ENCODE measurements at places on chromosomes 3 and 15.
A peak's percentile ranks its signal among the peaks of the same experiment; 100 is the strongest.

DNA sequence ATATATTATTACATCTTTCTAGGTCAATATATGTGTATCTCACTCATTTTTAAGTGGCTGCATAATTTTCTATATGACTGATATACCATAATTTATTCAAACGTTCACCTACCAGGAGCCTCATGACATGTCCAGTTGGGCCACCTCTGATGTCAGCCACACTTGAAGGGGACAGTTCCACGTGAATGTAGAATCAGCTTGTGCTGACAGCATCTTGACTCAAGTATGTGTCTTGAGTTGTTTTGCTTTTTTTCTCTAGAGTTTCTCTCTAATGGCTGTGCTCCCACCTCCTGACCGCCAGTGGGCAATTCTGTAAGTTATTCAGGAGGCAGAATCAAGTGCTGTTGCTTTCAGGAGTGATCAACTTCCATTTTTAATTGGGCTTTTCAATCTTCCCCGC lies 237.9 kb downstream of the NFKBIZ start:
- DNase-seq, result no peak

DNA sequence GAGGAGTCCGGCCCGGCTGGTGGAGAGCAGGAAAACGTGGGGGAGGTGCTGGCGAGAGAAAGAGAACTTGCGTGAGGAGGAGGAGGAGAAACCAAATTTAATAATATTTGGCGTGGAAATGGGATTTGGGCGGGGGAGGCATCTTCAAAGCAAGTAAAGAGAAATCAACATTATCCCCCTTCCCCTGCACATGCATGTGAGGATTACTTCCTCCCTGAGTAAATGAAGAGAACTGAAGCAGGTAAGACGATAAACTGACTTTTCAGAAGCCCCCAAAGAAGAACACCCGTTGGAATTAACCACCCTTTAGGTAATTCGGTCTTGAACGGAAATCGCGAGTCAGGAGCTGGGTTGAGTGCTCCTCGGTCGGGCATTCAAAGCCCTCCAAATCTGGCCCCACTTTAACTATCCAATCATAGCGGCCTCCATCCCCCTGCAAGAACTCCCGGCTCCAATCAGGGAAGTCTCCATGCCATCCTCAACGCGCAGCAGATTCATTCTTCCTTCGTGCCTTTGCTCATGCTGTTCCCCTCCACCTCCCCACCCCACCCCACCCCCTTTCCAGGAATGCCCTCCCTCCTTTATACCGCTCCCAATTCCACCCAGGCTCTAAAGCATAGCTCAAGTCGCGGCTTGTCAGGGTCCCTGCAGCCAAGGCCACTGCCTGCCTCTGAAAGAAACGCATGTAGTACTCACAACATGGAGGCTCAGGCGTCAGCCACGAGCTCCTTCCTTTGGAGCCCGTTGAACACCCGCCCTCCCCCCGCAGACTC lies 545 bp upstream of the RFX7 start:
- peak; percentile 92 for DNase-seq

GRCh38 chr15:69340243-69340900 lies 41.7 kb downstream of the PAQR5 start:
- no peak for DNase-seq

DNA sequence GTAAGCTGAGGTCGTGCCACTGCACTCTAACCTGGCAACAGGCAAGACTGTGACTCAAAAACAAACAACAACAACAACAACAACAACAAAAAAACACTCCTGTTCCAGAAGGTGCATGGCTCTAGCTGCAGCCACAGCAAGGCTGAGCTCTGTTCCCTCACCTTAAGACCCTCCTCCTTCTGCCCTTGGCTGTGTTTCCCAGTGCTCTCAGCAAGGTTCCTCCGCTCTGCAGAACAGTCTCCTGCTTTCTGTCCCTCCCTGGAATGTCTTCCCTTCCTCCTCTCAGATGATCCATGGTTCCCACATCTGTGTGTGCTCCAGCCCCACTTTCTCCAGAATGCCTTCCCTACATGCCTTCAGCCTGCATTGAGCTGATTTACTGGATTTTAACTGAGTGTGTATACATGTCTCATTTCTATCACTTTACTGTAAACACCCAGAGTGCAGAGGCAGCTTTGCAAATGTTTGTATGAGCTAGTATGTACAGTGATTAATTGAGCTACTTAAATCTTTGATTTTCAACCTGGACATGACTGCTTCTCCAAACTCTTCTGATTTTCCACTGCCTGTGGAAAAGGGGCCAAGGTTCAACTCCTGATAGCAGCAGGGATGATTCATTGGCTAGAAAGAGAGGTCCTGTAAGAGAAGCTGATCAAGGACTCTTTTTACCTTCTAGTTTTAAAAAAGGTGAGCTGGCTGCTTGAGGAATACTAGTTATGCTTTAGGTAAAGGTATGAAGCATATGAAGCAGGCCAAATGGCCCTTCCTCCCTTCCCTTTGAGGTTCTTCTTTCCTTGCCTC lies 14.7 kb downstream of the ANKUB1 start:
- DNase-seq, result no peak

GRCh38 chr3:104584682-104585081 lies 782.0 kb upstream of the ALCAM start:
- DNase-seq, result no peak

DNA sequence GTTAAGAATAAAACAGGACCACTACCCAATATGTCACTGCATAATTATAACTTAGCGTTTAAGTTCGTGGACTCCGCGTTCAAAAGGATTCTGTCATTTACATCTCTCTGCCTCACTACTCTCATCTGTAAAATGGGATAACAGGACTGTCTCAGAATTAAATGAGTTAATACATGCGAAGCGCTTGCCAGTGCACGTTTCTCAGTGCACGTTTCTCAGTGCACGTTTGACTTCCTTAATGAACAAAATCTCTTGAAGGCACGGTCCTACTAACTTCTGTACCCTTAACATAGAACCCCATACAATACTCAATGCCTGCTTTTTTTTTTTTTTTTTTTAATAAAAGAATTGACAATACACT lies 499 bp downstream of the RABL3 start:
- no peak for DNase-seq

DNA sequence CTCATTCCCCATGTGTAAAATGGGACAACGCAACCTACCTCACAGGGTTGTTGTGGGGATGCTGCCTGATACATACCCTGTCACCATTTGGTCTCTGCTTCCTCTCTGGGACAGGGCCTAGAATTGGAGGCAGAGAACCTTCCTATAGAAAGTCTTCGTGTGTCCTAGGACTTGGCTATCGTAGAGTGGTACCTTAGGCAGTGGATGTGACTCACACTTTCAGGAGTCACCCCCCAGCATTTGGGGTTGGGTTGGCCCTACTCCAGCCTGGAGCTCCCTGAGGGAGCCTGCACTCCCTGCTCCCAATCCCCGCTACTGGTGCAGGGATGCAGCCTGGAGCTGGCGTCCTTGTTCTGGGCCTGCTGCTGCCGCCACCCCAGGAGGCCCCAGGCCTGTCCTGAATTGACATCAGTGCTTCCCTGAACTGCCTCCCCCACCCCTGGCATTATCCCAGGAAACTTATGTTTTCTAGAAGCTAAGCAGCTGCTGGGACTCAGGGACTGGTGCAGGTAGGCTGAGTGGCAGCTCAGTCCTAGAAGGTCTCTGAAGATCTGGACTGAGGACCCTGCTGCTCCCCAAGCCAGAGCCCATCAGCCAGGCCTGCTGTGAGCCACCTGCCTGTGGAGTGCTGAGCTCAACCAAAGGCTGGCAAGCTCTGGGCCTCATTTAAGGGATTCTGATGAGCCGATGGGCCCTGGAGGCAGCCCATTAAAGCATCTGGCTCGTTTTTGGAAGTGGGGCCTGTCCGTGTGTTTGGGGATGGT lies 9.9 kb downstream of the C15orf39 start:
- DNase-seq, result no peak

- no peak for DNase-seq
These were observed 537.7 kb upstream of the ZNF385D start for GRCh38 chr3:22288756-22289155.

GRCh38 chr3:99868311-99868646 lies 50.6 kb downstream of the CMSS1 start:
- DNase-seq, result peak; percentile 49

DNA sequence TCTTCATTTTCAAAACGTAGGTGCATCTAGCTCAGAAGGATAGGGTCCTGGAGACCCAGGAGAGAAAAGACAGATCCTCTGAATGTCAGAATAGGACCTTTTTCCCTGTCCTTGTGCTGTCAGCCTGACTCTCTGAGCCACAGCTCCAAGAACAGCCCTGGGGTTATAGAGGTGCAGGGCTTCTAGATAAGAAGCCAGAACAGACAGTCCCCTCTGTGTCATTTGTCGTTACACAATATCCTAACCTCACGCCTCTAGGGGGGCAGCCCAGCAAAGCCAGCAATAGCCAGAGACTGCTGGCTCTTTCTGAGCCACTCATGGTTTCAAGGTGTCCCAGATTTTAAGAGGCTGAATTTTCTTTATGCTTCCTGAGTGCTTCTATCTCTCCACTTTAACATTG lies 153.2 kb upstream of the THBS1 start:
- no peak for DNase-seq

DNA sequence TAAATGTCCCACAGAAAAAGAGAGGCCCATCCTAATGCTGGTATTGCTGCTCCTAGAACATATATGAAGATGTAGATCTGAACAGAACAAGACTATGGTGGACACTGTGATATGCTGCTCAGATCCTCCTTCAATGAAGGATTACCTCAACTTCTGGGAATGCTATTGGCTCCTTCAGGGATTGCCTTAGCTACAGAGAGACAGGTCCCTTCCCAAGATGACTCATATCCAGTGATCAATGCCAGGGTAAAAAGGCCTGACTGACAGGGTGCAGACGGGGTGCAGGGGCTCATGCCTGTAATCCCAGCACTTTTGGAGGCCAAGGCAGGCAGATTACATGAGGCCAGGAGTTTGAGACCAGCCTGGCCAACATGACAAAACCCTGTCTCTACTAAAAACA lies 20.5 kb upstream of the STAG1 start:
- no peak for DNase-seq

DNA sequence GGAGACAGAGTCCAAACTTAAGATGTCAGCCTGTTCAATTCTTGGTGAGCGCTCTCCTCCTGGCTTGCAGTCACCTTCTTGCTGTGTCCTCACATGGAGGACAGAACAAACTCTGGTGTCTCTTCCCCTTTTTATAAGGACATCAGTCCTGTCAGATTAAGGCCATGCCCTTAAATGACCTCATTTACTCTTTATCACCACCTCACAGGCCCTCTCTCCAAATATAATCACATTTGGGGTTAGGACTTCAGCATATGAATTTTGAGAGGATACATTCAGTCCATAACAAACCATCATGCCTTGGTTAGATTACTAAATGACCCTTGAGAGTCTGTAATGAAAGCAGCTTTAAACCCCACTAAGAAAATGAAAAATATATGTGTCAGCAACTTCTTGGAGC lies 175.2 kb downstream of the TAFA4 start:
- DNase-seq, result no peak

DNA sequence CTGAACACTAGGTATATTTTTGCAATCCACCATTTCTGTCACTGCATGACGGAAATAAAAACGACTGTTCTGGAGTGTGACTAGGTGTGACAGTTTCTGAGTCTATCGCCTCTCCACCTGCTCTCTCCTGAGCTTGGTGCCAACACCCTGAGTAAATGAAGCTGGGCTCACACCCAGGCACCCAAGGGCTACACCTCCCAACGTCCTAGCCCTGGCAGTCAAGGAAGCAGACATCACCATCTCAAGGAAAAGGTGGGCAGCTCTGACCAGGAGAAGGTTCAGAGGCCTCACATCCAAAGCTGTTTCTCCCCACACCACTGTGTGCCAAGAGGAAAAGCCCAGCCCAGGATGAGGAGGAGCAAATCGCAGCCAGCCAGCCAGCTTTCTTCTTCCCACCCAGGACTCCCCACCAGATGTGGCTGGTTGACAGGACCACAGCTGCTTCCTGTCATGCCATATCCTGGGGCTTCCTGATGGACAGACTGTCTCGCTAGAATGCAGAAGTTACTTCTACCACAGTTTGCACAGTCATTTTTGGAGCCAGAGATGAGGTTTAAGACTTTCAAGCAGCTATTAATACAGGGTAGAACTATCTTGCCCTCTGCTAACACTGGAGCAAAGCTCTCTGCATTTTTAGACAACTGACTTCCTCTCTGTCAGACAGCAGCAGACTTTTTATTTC lies 3.3 kb downstream of the SCAMP2 start:
- peak; percentile 85 for DNase-seq

DNA sequence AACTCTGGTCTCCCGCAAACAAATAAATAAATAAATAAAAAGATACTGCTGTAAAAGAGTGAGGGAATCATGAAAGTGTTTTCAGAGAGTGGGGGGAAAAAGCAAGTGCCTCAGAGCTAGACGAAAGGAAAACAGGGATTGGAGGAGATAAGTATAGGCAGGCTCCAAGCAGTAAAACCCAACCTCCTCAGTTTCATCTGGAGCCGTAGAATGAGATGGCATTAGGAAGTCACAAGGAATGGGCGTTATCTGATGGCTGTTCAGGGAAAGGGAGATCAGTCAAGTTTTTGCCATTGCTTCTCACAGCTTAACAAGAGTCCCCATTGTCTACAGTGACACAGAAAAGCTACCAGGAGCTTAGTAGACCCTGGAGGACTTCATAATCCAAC lies 451.5 kb upstream of the PPP2R3A start:
- DNase-seq, result no peak

GRCh38 chr3:150538324-150539208 lies 7.7 kb downstream of the SERP1 start:
- no peak for DNase-seq

DNA sequence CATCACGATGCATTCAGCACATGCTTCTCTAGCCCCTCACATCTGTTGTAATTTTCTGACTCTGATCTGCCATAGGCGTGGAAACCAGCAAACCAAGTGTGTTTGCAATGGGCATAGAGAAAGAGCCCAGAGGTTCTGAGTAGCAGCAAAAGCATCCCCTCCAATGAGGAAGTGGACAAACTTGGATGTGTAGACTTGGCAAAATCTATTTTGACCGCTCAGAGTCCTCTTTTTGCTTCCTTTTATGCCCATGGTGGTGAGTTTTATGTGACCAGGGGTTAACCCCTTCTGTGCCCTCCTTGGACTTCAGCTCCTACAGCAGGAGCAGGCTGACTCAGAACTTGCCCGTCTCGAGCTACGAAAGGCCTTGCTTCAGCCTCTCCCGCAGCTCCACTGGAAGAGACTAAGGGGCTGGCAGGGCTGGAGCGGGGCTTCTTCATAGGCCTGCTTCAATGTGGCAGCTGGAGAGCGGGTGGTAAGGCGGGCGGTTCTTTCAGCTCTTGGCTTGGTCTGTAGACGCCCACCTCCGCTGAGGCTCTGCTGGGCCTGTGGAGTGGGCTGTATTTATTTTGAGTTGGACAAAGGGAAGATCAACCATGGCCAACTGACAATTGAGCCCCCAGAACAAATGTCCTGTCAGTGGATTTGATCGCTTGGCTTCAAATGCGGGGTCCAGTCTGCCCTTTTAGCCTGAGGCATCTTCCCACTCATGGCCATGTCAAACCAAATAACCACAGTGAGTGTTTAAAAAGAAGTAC lies 6.5 kb upstream of the ETV5 start:
- peak; percentile 44 for DNase-seq

DNA sequence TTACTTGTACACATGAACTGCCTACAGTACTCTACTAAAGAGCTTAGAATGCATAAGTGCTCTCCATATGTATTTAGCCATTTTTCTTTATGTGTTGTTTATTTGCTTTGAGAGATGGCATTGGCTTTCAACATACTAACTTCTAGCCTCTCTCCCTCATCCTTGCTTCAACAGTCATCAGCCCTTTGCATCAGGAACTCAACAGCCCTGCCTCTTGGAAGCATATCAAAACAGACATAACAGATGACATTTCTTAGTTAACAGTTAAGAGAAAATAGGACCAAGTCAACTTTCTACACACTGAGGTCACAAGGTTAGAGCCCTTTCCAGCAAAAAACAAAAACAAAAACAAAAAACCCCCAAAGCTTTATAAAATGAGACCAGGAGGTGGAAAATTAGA lies 145.6 kb downstream of the TCF12 start:
- DNase-seq, result no peak

GRCh38 chr15:40232625-40233070 lies 6.2 kb upstream of the PAK6 start:
- peak; percentile 40 for DNase-seq
